Activated CD4-positive, alpha-beta T cell treated with anti-CD3 and anti-CD28 coated beads, Interleukin-2, Interleukin-4, amounts not matched to agents 100 ng/mL and 50 ng/mL, durations not matched to agents 16 hours and 8 hours (primary cell): ENCODE measurements at places on chromosomes 7 and 10.

GRCh38 chr10:1733720-1734119 lies 3.6 kb downstream of the ADARB2 start:
- DNase-seq, result no peak

- DNase-seq, result no peak
Observed at GRCh38 chr7:43546231-43546630, 36.7 kb upstream of the STK17A start.

DNA sequence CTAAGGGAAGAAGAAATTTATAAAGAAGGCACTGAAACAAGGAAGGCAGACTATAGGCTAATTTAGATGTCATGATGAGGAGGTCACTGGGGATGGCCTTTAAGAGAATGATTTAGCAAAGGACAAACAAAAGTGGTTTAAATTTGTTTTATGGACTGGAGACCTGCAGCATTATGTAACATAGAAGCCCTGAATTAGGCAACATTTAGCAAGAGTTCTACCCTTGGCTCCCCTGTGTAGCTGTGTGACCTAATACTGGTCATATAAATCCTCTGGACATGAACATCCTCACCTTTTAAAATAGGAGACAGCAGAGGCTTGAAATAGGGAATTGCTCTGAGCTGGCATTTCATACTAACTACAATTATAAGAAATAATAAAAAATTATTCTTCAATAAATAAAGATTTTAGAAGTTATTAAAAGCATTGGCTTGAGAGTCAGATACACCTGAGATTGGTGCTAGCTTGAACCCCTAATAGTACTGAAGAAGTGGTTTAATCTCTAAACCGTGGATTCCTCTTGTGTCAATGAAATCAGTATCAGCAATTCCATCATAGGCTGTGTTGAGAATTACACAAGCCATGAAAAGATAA lies 48.9 kb downstream of the RNLS start:
- no peak for DNase-seq

DNA sequence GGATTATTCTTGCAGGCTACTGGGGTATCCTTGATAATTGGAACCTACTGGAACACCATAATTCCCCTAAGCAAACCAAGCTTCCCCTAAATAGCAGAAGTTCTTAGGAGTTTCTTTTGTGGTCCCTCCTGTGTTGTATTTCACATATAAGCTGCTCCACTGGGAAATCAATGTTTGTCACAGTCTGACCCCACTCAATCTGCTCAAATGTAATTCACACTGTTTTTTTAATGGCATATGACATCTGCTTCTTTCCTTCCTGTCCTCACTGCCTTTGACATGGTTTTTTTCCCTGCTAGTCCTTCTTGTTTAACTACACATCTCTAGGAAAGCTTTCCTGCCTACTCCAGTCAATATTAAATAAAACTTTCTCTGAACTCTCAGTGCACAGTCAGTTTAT lies 1.8 kb upstream of the PTPRZ1 start:
- no peak for DNase-seq

GRCh38 chr10:110699859-110700468 lies 55.8 kb downstream of the RBM20 start:
- DNase-seq, result no peak

DNA sequence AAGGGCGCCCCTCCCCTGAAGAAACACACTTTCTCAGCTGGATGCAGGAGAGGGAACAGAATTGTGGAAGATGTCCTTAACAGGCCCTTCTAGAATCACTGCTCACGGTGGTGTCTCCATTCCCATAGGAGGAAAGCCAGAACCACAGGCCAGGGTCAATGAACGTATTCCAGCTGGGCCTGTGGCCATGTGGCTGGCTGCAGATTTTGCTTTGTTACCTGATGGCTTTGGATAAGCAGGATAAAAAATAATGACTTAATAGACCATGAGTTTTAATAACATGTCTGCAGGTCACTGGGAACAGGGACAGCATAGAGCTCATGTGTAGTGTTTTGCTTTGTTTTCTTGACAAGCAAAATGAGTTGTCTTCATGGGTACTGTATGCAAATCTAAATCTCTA lies 210.3 kb downstream of the TRIL start:
- no peak for DNase-seq

GRCh38 chr7:41328131-41328530 lies 374.8 kb downstream of the INHBA start:
- DNase-seq, result no peak

DNA sequence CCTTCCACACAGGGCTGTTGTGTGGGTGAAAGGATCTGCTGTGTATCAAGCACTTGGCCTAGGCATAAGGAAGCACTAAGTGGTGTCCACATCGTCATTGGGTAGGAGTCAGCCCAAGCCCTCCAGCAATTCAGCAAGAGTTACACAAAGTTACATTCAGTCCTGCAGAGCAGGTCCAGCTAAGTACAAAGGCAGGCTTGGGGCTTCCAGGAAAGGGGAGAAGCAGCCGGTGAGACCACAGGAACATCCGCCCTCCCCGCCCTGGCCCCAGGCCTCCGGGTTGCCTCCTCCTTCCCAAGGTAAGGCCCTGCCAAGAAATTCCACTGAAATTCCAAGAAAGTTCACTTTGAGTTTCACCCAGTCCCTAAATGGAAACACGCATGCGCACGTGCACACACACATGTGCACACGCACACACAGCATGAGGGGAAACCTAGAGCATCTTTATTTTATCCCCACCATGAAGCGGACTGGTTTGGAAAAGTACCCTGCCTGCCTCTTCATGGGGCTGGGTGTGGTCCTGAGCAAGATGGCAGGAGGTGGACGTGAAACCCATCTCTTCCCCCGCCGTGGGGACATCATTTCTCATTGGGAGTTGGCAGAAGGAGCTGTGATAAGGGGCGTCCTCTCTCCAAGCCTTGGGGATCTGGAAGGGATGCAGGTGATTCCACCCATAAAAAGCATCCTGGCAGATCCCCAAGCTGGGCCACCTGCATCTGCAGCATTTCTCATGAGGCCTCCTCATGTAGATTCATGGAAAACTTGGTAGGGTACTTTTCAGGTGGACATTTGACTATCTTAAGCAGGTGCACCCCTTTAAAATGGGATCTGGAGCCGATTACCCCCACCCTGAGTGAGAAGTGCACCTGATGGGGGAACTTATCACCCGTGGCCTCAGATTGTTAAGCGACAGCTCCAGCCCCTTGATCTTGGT lies 69.1 kb upstream of the NANOS1 start:
- DNase-seq, result no peak

DNA sequence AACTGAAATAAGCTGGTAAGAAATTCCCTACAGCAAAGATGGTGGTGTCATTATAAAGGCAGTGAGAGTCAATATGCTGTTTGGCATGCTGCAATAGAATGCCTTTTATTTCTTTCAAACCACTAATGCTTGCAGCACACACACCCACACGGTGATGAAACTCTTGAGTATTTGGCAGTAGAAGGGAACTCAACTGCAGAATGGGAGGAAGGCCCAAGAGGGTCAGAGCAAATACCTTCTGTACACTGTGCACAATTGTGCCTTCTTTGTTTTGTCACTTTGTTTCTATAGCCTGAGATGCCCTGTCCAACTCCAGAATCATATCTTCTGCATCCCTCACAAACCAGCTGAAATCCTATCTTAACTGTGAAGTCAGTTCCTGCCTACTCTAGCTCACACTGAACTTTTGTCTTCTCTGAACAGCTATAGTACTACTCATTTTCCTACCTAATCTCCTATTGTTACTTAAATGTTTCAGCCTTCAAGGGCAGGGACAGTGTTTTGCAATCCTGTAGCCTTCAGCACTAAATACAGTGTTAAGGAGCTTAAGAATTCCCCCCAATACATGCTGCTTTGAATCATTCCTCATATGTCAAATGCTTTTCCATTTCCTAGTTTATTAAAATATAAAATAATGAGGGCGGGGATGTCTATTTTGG lies 22.2 kb downstream of the MMS19 start:
- no peak for DNase-seq

- no peak for DNase-seq
Observed at GRCh38 chr10:77114181-77114821, 523.3 kb downstream of the KCNMA1 start.

- no peak for DNase-seq
Observed at GRCh38 chr7:26321435-26321834, 29.8 kb downstream of the SNX10 start.
